ENCODE measurements at places on chromosomes 6 and 20. TPM values are rescaled to one million over a fixed set of nuclear protein-coding genes. Genes with fewer than 3 reads are reported as not detected.

DNA sequence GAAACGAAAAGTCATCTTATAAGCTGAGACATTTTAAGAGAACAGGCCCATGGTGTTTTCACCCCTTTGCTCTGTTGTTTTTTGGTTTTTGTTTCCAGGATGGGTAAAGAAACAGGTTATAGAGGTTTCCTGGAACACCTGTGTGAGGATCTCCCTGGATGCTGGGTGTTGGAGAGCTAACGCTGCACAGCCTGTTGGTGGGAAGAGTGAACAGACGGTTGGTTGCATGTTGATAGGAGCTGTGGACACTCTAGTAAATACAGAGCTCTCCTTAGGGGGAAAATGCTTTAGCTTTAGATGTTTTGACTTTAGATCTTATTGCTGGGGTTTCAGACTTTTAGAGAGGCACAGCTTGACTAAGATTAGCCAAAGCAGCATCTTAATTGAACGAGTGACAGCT is 235.2 kb downstream of the SOX4 start:
- no peak for DNase-seq

DNA sequence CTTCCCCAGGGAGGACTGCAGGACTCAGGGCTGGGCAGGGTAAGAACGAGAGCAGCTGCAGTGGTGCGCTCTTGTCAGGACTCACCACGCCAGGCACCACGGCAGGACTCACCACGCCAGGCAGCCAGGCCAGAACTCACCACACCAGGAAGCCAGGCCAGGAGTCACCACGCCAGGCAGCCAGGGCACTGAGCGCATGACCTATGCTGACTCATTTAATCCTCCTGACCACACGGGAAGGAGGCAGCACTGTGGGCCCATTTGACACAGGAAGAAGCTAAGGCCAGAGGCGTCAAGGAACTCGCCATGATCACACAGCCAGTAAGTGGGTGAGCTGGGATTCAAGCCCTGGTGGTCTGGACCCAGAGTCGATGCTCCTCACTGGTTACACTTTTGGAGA is 189.3 kb downstream of the PREX1 start:
- DNase-seq = no peak

- DNase-seq = no peak
These were observed 86.7 kb downstream of the TASP1 start for GRCh38 chr20:13552061-13552460.

- no peak for DNase-seq
These were observed 158.7 kb downstream of the SCML4 start for GRCh38 chr6:107665382-107665781.

GRCh38 chr6:160085713-160086505 is 35.7 kb upstream of the SLC22A1 start:
- DNase-seq = no peak

GRCh38 chr6:150293423-150294173 is 75.2 kb upstream of the IYD start:
- DNase-seq = peak; percentile 86

DNA sequence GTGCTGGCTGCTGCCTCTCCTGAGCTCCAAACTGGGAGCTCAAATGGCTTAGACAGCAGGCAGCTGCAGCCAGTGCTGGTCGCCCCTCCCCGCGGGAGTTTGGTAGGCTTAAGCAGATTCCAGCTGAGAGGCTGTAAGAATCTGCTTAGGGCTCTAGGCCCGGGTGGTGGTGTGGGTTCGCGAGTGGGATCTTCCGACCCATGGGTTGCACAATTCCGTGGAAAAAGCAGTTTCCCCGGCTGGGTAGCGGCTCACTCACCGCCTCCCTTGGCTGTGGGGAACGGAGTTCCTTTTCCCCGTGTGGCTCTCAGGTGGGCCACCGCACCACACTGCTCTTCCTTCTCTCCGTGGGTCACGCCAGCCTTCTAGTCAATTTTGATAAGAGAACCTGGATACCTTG is 232.5 kb downstream of the PKHD1 start:
- DNase-seq = no peak

DNA sequence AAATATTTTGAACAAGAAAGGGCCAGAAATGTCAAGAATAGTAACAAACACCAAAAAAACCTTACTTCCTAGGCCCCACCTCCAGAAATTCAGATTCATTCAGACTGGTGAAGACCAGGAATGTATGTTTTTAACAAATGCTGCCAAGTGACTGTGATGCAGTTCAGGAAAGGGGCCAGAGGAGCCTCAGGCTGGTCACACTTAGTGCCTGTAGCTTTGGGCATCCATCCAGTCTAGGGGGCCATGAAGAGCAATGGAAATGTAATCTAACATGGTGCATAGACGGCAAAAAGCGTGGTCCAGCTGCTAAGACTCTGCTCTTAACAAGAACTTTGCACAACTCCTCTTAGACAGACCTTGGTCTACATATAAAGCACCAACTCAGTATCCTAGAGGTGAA is 7.1 kb downstream of the GJA1 start:
- no peak for DNase-seq

- DNase-seq = peak; percentile 99
These were observed 172.9 kb upstream of the CDYL start for GRCh38 chr6:4603291-4603690.

DNA sequence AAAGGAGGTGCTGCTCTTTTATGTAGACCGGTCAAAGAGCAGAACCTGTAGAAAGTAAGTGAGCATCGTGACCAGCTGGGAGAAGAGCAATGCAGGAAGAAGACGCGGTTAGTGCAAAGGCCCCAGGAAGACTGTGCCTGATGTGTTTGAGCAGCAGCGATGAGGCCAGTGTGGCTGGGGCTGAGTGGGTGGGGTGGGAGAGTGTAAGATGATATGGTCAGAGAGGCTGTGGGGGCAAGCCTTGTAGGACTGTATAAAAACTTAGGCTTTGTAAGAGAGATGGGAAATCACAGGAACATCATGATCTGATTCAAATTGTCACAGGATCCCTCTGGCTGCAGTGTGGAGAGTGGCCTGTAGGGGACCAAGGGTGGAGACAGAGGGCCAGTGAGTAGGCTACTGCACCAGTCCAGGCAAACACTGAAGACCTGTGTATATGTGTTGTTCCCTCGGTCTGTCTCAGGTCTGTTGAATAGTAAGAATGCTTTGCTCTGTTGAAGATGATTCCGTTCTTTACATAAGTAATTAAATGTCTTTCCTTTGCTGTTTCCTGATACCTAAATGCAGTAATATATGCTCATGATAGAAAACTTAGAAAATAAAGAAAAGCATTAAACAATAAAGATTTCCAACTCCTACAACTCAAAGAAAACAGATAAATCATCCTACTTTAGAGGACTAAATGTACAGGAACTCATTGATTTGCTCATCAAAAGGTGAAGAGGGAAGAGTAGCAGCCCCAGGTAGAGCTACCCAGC is 23.6 kb upstream of the WFDC2 start:
- DNase-seq = no peak

DNA sequence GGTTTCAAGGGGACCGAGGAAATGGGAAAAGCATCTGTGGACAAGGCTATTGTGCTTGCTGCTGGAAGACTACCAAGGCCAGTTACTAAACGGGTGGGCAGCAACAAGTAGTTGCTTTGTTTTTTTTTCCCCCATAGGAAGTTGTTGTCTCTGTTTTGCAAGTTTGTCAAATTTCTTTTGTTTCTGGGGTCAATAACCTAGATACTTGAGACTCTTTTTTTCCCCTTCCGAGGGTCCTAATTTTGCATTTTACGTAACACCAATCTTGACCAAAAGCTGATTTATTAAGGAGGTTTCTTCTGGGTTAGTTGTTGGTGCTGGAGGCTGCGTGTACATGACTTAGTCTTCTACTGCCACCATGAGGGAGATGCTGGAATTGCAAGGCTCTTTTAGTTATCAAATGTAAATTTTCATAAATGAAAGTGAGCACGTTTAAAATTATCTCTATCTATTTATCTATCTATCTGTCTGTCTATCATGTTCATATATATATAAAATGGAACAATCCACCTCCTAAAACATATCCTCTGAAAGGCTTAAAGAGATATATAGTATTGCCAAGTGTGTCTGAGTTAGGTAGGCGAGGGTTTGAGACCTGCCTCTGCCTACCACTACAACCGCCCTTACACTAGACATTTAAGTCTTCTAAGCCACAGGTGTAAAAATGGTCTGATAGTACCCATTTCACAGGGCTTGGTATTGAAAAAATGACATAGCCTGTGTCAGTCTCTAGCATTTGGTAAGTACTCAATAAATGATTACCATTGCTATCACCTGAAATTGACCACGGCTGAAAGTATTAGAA is 60.2 kb downstream of the GCLC start:
- no peak for DNase-seq

- no peak for DNase-seq
These were observed 135.5 kb downstream of the CDKAL1 start for GRCh38 chr6:20669571-20670314.

DNA sequence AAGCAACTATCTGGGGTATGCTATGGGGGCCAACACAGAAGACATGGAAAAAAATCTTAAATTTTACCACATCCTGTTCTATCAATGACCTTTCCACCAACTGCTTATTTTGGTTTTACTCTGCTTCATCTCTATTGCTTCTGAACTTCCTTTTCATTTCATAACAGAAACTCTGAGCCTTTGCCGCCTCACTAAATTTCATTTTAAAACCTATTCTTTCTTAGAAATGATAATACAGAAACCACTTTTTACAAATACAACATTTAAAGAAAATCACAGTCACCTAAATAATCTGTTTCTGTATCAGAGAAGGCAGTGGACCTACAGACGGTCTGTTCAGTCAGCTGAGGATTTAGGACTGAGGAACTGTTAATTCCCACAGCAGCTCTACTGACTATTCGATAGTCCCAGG is 117.5 kb downstream of the KCNQ5 start:
- no peak for DNase-seq

DNA sequence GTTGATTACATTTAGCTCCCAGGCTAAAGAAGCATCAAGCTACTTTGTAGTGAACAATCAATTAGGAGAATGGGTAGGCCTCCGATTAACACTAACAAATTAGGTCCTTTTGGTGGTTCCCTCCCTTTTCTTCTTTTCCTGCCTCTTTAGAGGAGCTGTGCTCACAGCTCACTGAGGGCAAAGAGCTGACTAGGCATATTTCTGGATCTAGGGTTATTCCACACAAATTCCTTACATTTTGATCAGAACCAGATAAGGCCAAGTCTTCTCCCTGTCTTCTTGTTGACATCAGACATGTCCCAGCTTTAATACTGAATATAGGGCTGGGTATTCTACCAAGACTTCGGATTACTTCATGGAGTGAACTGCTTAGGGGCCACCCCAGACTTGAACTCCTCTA is 119.1 kb downstream of the PKHD1 start:
- no peak for DNase-seq

DNA sequence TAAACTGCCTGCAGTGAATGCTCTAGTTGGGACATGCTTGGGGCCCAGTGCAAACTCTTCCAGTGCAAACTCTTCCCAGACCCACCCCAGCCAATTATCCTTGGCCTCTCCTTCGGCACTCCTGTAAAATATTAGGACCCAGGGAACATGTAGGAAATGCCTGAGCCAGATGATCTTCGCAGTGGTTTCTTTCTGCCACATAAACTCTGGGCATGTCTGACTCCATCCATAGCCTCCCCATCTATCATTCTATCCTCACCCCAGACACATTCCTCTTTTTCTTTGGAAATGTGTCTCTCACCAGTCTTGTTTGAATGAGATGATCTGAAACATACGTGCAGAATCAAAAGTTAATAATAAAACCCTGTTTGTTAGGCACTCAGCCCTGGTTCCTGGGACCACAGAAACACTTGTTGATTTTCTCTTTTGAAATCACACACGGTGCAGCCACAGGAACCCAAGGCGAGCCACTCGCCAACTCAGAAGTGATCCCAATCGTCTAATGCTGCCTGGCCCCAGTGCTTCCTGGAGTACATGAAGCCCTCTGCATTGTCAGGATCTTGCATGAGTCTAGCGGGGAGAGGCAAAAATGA is 108.9 kb upstream of the CST7 start:
- DNase-seq = no peak

- no peak for DNase-seq
These were observed 112.9 kb downstream of the FOXO3 start for GRCh38 chr6:108673602-108674001.

DNA sequence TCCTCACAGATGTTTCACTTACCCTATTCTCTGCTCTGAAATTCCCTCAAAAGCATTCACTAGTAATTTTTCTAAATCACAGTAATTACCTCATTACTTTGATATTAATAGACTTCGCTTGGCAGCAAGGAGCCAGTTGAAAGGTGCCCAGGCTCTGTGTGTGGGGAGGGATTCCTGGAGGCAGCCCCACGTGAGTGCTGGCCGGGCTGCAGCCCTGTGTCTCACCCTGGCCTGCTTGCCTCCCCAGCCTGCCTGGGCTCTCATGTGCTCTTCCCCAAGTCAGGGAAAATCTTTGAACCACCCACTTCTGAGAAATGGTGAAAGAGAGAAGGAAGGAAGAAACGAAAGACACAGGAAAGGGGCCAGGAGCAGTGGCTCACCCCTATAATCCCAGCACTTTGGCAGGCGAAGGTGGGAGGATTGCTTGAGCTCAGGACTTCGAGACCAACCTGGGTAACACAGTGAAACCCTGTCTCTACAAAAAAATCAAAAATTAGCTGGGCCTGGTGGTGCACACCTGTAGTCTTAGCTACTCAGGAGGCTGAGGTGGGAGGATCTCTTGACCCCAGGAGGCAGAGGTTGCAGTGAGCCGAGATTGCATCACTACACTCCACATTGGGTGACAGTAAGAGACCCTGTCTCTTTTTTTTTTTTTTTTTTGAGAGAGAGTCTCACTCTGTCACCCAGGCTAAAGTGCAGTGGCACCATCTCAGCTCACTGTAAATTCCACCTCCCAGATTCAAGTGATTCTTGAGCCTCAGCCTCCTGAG is 20.0 kb upstream of the SNTA1 start:
- DNase-seq = no peak

GRCh38 chr6:2124260-2124709 is 121.1 kb downstream of the GMDS start:
- no peak for DNase-seq

DNA sequence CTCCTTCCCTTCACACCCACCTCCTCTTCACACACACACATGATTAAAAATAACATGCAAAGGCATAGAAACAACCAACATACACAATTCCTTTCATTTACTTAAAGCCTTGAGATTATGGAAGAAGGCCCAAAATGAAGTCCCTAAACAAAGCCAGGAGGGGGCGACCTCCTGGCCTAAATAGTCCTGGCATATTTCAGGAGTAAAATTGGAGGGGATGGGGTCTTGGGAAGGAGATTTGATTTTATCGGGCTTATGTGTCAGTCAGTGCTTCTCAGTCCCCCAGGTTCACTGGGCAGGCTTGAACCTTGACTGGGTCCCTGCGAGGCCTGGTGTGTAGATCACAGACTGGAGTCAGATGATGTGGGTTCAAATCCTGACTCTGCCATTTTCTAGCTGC is 266.4 kb downstream of the SAMD5 start:
- DNase-seq = no peak

The ZNF341 gene
- total RNA-seq = 3.2 TPM

The BIRC7 gene
- total RNA-seq = not detected

The VIP gene
- total RNA-seq = not detected

The GLP1R gene
- not detected for total RNA-seq

The OR12D3 gene
- not detected for total RNA-seq
